HAP-1 (cell line): ENCODE measurements at places on chromosomes 4 and X.

DNA sequence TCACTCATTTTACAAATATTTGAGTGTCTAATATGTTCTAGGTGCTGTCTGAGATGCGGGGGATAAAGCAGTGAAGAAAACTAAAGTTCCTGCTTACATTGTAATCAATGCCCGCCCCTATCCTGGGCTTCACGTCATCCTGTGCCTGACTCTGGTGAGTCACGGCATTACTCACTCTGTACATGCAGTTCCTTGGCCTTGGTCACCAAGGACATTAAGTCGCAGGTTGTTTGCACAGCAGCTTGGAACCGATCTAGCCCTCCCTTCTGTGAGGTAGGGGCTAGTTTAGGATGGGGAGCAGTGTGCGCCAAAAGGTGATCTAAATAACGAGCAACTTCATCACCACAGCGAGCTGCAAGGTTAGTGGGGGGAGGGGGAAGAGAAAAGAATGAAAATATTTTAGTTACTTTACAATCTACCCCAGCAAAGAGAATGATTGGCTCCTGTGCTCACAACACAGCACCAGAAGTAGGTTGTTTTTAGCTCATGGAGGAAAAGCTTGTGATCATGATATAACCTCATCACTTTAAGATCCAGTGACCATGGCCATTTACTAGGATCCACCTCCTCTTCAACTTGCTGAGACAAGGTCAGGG, 48.0 kb upstream of the HDAC8 start:
- DNase-seq, result no peak

DNA sequence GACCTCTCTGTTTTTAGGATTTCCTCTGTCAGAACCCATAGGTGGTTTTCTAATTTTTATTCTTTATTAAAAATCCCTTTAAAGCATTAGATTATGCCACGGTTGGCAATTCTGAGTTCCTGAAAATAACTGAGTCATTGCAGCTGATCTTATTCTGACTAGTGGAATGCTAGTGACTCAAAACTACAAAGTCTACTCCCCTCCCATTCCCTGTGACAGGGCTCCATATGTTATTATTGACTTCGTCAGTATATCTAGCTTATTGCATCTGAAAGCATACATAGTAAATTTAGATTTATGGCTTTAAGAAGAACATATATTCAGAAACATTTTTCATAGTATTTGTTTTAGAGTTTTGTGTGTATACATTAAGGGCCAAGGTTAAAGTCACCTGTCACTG, 38.5 kb downstream of the HERC3 start:
- DNase-seq, result no peak

- DNase-seq, result no peak
Measured at GRCh38 chr4:97866821-97867556, 276.3 kb downstream of the STPG2 start.

- no peak for DNase-seq
Measured at GRCh38 chr4:19164334-19164733, 1087.4 kb upstream of the SLIT2 start.

DNA sequence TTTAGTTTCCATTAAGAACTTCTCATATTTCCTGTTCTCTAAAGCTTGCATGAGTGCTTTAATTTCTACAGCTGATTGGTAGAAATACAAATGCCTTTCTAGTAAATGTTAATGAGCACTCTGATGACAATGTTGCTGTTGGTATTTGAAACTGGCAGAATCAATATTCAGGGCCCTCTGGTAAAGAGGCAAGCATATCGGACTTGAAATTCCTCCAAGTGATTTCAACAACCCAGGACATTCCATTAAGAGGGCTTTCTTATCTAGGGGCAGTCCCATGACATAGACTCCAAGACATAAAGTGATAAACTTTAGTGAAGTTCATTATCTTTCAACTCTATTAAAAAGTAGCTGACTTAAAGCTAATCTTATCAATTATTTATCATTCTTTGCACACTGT, 83.1 kb upstream of the VCX start:
- no peak for DNase-seq

DNA sequence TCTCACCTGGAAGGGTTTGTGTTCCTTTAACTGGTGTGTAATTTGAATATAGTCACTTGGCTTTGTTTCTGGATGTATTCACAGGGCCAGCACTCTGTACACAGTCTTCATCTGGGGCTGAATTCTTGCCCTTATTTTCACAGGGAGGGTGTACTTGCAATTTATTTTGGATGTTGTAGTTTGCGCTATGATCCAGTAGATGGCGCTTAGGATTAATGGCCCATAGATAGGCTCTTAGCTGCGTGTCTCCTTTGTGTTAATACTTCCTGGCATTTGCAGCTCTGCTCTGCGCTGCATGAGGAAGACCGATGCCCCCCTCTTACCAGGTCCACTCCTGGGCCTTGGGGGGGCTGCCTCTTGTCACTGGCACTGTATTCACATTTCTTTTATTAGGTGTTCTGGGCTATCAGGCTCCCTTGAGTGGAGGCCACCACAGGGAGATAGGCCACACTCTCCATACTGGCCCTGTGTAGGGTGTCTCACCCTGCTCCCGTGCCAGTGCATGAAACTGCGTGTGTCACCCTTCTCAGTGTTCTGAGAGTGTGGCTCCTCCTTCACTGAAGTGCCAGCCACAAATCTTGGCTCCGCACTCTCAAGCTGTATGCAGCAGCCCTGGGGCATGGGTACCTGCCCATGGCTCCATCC, 562.2 kb downstream of the ZIC3 start:
- peak; percentile 57 for DNase-seq

DNA sequence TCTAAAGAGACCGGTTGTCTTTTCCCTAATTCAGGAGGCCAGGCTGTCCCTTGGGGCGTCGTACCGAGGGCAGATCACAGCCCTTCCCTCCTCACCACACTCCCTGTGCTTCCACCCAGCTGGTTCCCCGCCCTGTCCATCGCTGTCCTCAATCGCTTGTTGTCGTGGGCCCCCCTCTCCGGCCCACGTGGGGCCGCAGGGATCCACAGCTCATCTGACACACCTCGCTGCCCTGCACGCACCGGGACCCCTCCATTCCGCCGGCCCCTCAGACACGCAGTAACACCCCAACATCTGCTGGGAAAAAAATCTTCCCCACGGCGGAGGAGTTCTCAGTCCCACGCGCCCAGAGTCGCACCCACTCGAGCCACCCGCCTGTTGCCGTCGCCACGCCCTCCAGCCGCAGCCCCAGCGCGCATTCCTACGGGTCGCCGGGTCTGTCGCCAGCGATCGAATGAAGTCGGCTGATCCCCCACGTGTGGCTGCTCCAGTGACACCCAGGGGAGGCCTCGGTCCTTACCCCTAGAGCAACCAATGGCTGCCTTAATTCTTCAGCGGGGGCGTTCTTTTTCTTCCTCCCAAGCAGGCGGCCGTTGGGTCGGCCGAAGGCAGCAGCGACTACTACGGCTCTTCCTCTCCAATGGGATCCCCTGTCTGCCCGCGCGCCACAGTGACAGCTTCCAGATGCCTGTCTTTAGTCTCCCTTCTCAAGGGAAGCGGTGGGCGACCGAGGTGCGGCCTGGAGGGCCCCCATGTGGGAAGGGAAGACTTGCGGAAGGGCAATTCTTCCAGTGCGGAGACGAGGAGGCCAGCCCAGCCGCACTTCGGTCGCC, 893 bp upstream of the SEPTIN11 start:
- DNase-seq, result peak; percentile 21

DNA sequence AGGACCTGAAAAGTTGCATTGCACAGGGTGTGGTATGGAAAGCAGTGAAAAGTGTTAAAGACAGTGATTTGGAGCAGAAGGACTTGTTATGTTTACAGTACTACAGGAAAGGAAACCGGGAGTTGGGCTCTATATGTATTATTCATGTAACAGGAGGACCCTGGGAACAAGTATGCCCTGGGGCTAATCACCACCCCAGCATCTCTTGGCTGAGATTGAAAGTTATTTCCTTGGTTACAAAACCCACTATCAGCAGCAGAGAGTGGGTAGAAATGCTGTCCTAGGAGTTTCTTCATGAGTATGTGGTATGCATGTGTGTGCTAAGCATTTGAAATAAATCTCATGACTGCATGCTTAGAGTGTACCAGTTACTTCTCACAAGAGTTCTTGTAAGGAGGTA, 46.9 kb downstream of the STK32B start:
- DNase-seq, result no peak

- DNase-seq, result no peak
Measured at GRCh38 chr4:111480510-111480909, 664.7 kb upstream of the FAM241A start.

DNA sequence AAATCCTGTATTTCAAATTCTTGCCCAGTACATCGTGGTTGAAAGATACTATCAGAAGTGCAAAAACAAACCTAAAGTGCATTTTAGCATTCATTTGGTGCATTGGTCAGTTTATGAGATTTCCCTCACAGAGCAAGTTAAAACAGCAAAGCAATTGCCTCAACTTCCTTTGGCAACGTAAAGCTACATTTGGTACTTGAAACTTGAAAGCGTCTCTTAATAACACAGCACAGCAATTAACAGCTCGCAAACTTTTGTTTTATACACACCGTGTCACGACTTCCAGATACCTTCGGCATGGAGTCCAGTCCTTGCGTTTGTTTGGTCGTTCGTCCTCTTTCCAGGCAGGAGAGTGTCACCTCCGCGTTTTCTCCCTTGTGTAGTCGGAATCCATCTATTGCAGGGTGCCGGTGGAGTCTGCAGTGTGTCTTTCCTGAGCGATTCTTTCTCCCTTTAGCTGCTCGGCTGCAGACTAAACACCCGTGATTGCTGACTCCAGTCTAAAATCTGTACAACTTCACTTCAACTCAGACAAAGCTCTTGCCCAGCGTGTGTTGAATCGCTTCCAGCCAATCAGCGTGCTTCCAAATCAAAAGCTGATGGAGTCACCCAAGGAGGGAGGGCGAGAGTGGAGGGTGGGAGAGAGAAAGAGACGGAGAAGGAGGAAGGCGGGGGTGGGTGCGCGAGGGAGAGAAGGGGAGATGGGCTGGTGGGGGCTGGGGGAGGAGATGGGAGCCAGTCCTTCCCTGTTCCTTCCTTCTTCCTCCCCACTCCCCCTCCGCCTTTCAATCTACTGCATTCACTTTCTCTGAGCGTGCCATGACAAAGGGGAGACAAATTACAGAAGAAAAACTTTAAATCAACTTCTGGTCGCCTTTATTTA, at the start of gene PCDH18:
TSS of gene PCDH18 (minus strand) at position 509 of the 883 bp plus-strand sequence. CDS start at position 103, 406 bp downstream.
- peak; percentile 97 for DNase-seq

- no peak for DNase-seq
Measured at GRCh38 chr4:85681221-85681657, 206.3 kb downstream of the ARHGAP24 start.

GRCh38 chr4:163768014-163768413, 273.5 kb downstream of the TMA16 start:
- DNase-seq, result no peak

GRCh38 chr4:152556834-152557233, 20.9 kb upstream of the FBXW7 start:
- DNase-seq, result no peak

DNA sequence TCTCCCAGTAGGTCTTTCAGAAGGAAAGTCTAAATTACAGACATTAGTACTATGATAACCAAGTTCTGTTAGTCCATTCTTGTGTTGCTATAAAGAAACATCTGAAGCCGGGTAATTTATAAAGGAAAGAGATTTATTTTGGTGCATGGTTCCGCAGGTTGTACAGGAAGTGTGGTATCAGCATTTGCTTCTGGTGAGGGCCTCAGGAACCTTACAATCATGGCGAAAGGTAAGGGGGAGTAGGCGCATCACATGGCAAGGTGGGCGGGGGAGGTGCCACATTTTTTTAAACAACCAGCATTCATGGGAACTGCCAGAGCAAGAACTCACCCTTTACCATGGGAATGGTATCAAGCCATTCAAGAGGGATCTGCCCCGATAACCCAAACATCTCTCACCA, 26.2 kb upstream of the USP46 start:
- no peak for DNase-seq

GRCh38 chrX:135295238-135295943, 13.9 kb upstream of the ETDC start:
- no peak for DNase-seq

- DNase-seq, result no peak
Measured at GRCh38 chr4:108941904-108942430, 179.1 kb upstream of the ETNPPL start.

DNA sequence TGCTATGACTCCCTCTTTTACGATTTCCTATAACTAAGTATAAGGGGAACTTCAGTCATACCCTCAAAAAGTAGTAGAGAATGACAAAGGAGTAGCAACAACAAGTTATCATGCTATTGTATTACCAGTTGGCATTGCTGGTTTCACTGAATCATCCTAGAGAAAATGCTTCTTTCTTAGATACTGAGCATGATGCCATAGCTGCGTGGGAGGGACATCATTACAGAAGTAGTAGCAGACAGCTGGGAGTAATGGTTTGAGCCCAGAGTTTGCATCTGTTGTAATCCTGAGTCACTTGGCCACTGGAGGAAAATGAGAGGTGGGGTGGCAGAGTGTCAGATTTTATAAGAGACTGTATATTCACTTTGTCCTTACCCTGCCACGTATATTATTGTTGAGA, 38.6 kb downstream of the MTMR1 start:
- no peak for DNase-seq

DNA sequence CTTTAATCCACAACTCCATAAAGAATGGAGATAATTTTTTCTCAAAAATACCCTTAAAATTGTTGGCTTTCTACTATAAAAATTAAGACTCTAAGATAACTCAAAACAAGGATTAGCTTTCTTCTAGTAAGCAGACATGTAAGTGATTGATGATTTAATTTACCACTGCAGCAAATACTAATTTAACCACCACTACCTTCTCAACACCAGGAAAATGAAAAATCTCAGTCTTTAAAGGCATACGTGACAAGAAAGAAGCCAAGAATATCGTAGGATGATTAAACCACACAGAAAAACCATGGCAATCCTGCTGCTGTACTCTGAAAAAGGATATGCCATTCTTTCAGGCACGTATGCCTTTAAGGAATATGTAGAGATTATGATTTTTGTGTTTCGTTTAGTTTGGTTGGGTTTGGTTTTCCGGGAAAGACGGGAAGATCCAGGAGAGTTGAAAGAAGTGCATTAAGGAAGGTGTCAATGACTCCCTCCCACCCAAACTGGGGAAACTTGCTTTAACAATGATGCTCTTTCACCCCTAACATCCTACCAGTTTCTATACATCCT, 881 bp downstream of the LRCH2 start:
- no peak for DNase-seq

- DNase-seq, result no peak
Measured at GRCh38 chr4:188195389-188195985, 56.2 kb downstream of the TRIML1 start.

- DNase-seq, result peak; percentile 15
Measured at GRCh38 chrX:118225711-118226428, 109.3 kb upstream of the KLHL13 start.

- peak; percentile 69 for DNase-seq
Measured at GRCh38 chrX:67545036-67545821, 1.4 kb downstream of the AR start.

GRCh38 chr4:90318193-90318592, 191.0 kb downstream of the CCSER1 start:
- DNase-seq, result no peak

GRCh38 chr4:181619651-181620050, 623.6 kb upstream of the TENM3 start:
- DNase-seq, result no peak

DNA sequence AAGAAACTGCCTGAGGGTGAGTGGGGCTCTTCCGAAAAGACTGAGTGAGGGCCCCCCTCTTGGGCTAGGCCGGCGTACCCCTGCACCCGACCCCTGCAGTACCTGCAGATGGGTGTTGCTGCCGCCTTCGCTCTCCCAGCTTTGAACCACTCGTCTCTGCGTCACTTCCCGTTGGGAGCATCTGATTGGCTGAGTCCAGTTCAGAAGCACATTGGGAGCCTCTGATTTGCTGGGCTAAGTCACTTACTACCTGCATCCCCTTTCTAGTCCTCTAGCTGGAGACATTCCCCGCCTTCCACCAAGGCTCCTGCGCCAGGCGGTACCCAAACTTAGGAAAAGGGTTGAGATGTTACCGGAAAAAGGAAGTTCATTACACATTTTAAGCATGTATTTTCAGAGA, 20.4 kb upstream of the WWC2 start:
- no peak for DNase-seq

GRCh38 chrX:107826238-107827029, 768 bp downstream of the MID2 start:
- DNase-seq, result peak; percentile 53
